ELR (cell line): ENCODE measurements at places on chromosomes 6 and 20.

DNA sequence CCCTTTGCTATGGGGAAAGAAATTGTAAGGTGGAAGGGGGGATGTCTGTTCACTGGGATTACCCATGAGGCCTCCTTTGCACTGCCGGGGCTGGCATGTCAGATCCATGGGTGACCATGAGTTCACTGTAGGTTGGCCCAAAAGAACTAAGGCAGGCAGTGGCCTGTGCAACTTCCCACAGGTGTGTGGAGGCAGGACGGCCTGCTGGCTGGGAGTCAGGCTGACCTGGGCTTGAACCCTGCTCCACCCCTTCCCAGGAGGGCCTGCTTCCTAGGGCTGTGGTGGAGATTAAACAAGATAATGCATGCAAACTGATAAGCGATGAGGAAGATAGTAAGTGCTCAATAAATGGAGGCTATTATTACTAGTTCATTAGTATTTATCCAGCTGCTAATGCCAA is 163.0 kb downstream of the EYA2 start:
- no peak for DNase-seq

GRCh38 chr6:88848870-88849269 is 114.5 kb downstream of the RNGTT start:
- no peak for DNase-seq

- DNase-seq: peak; percentile 78
Observed at GRCh38 chr6:105170059-105170458, 9.8 kb downstream of the POPDC3 start.

GRCh38 chr20:32539817-32540675 is 45.1 kb downstream of the NOL4L start:
- DNase-seq: no peak

GRCh38 chr6:119436583-119436982 is 87.0 kb upstream of the MAN1A1 start:
- DNase-seq: no peak

- DNase-seq: peak; percentile 23
Observed at GRCh38 chr6:132063204-132063603, 112.0 kb upstream of the CCN2 start.

DNA sequence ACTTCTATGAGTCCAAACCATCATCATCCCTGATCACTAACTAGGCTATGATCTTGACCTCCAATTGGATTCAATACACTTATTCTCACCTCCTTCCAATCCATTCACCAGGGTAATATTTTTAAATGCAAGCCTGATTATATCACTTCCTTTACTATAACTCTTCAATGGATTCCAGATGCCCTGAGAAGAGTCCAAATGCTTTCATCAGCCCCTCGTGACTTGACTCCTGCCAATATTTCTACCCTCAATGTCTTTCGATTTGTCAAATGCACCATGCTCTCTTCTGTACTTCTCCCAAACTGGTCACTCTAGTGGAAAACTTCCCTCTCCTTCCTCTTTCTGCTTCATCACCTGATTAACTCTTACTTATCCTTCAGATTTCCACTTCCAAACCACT is 70.8 kb downstream of the CD164 start:
- DNase-seq: no peak

DNA sequence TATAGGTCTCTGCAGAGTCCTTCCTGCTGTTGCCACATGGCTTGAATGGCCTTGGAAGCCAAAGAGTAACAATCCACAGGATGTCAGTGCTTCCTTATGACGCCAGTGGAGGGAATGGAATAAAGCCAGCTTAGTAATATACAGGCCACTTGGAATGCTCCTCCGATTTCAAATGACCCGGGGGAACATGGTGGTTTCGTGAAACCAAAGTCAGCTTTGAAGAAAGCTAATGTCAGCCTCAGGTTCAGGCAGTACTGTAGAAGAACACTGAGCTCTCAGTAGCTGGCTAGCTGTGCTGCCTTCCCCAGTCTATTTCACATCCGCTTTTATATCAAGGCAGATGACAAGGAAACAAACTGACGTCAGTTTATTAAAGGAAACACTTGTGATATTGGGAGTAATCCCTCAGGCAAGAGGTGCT is 189.1 kb downstream of the DTNBP1 start:
- DNase-seq: peak; percentile 88

DNA sequence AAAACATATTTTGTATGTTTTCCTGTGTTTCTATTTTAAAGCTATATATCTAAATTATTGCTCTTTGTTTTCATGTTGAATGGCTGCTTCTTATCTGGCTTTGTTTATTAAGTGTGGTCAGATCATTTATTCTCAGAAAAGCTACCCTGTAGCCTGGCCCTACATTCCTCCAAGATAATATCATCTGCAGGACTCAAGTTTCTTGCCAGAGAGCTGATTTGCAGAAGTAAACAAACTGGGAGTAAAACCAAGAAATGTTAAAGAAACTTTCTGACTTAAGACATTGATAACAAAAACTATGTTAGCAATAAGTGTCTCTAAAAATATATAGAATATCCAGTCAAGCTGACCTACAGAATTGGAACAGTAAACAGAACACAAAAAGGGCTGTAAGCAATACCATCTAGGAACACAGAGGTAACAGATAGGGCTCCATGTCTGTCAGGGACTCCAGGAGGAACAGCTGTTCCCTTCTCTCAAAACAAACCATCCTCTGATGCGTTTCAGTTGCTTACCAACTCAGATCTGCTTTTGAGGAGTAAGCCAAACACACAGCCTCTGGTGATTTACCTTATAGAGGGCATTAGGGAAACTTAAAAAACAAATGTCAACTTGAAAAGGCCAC is 17.5 kb upstream of the CEP85L start:
- peak; percentile 66 for DNase-seq

GRCh38 chr6:43283514-43283901 is 14.6 kb upstream of the SLC22A7 start:
- no peak for DNase-seq

DNA sequence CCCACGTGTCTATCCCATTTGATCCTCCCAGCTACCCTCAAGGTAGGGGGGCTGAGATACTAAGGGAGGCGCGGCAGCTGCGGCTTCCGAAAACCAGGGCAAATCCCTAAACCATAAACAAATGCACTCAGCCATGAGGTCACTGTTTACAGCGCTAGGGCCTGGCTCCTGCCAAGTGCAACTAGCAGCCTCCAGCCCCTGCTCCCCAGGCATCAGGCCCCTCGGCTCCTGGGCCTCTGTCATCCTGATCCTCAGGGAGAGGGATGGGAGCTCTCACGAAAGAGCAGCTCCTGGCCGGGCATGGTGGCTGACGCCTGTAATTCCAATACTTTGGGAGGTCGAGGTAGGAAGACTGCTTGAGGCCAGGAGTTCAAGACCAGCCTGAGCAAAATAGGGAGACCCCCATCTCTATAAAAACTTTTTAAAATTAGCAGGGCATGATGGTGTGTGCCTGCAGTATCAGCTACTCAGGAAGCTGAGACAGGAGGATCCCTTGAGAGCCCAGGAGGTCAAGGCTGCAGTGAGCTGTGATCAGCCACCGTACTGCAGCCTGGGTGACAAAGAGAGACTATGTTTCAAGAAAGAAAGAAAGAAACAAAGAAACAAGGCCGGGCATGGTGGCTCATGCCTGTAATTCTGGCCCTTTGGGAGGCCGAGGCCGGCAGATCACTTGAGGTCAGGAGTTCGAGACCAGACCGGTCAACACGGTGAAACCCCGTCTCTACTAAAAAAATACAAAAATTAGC is 42.5 kb upstream of the TLDC2 start:
- no peak for DNase-seq

DNA sequence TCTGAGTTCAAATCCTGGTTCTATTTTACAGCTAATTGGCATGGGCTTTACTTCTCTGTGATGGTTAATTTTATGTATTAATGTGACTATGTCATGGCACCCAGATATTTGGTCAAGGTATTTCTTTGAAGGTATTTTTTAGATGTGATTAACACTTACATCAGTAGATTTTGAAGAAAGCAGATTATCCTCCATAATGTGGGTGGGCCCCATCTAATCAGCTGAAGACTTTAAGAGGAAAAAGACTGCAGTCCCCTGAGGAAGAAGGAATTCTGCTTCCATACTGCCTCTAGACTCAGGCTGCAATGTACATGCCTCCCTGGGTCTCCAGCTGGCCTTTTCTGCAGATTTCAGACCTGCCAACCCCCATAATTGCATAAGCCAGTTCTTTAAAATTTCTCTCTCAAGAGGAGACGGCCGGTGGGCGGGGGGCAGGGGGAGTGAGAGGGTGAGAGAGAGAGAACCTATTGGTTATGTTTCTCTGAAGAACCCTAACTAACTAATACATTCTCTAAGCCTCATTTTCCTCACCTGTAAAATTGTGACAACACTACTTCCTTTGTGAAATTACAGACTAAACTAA is 338.2 kb upstream of the PRDM1 start:
- DNase-seq: no peak

GRCh38 chr6:159655409-159655988 is 37.5 kb downstream of the SOD2 start:
- DNase-seq: no peak

DNA sequence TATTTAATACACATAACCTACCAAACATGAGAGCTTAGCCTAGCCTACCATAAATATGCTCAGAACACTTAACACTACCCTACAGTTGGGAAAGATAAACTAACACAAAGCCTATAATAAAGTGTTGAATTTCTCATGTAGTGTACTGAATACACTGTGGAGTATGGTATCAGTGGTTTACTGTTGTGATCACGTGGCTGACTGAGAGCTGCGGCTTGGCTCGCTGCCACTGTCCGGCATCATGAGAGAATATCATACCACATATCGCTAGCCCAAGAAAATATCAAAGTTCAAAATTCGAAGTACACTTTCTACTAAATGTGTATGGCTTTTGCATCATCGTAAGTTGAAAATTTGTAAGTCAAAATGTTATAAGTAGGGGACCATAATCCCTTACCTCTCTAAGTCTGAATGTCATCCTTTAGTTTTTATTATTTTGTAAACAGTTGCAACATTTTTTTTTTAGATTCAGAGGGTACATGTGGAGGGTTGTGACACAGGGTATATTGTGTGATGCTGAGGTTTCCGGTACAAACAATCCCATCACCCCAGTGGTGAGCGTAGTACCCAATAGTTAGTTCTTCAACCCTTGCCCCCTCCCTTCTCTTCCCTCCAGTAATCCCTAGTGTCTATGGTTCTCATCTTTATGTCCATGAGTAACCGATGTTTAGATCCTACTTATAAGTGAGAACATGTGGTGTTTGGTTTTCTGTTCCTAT is 14.6 kb upstream of the TAAR1 start:
- DNase-seq: peak; percentile 7
